Esophagus muscularis mucosa (tissue), 4 donors: ENCODE measurements at places on chromosomes 3 and 15.
A peak's percentile ranks its signal among the peaks of the same experiment; 100 is the strongest.

GRCh38 chr15:61755467-61755866, 304.8 kb downstream of the VPS13C start:
- DNase-seq, result peak; percentile 21

GRCh38 chr15:92098869-92099268, 245.4 kb downstream of the SLCO3A1 start:
- DNase-seq, result no peak

DNA sequence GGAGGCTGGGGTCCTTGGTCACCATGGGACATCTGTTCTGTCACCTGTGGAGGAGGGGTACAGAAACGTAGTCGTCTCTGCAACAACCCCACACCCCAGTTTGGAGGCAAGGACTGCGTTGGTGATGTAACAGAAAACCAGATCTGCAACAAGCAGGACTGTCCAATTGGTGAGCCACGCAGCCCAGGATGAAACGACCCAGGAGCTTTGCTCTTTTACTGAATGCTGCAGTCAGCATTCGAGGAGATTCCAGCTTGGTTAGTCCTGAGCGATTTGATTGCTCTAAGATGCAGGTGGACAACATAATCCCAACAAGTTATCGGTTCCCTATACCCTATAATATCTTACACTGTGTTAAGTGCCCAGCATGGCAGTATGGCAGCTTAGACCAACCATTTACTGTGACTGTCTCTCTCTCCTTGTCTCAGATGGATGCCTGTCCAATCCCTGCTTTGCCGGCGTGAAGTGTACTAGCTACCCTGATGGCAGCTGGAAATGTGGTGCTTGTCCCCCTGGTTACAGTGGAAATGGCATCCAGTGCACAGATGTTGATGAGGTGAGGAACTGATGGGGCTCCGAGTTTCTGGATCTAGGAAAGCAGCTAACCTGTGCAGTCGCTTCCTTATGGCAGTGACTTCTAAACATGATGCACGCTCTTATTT, 7.8 kb downstream of the THBS1 start:
- DNase-seq, result no peak

DNA sequence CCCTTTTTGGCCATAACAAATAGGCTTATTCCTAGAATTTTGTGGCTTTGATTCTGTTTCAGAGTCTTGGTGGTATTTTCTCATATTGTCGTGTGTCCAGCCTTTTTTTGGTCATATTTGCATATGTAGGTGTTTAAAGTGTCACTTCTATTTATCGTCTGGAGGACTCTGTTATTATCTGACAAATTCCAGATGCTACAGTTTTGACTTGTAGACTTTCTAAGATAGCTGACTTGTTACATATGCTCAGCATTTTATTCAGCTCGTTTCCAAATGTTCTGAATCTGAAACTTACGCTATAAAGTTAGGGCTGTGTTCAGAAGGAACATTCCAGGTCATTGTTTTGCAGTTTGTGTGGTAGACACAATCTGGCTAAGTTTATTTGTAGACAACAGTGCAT, 1.9 kb downstream of the PPP4R2 start:
- no peak for DNase-seq

DNA sequence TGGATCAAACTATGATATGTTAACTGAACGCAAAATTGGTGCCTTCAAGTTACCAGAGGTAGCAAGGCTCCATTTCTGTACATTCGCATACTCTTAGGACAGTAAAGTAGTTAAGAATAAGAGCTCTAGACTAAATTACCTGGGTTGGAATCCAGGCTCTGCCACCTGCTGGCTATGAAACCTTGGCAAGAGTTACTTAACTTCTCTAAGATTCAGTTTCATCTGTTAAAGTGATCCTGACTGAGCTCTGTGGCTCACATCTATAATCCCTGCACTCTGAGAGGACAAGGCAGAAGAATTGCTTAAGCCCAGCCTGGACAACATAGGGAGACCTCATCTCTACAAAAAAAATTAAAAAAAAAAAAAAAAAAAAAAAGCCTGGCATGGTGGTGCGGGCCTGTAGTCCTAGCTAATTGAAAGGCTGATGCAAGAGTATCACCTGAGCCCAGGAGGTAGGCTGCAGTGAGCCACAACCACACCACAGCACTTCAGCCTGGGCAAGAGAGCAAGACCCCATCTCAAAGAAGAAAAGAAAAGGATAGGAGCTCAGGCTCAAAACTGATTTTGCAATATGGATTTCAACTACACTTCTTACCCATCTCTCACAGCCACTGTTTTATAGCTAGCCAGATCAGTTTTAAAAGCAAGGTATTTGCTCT, 21.3 kb downstream of the GSK3B start:
- DNase-seq, result no peak

GRCh38 chr3:36434687-36435426, 54.6 kb downstream of the STAC start:
- DNase-seq, result no peak

- no peak for DNase-seq
Observed at GRCh38 chr3:182979674-182980191, 605 bp downstream of the DCUN1D1 start.

- no peak for DNase-seq
Observed at GRCh38 chr3:114709102-114709501, 415.3 kb downstream of the TIGIT start.

- DNase-seq, result no peak
Observed at GRCh38 chr15:95799286-95800200, 531.0 kb upstream of the NR2F2 start.

- DNase-seq, result peak; percentile 82
Observed at GRCh38 chr15:80201256-80202015, 48.6 kb downstream of the FAH start.

DNA sequence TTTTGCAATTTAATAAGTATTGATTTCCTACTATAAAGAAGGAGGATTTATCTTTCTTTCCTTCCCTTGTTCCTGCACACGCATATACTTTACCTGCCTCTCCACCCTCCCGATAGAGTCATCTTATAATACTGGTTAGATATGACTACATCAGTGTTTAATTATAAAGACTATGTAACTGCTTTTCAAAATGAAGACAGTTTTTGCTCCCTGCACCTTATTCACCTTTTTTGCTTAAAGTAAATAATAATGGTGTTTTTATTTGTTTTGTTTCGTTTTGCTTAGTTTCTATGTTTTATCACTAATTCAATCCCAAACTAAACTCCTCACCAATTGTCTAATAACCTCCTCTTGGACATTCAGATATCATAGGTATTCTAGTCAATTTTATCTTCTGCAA, 101.9 kb upstream of the RORA start:
- DNase-seq, result no peak

GRCh38 chr3:156516961-156517360, 38.0 kb downstream of the SSR3 start:
- DNase-seq, result no peak
